ENCODE measurements at places on chromosomes 13 and 19.

GRCh38 chr19:48735031-48735615 is 5.3 kb downstream of the RASIP1 start:
- DNase-seq = no peak

GRCh38 chr19:3984584-3984907 is 717 bp downstream of the EEF2 start:
- DNase-seq = no peak

DNA sequence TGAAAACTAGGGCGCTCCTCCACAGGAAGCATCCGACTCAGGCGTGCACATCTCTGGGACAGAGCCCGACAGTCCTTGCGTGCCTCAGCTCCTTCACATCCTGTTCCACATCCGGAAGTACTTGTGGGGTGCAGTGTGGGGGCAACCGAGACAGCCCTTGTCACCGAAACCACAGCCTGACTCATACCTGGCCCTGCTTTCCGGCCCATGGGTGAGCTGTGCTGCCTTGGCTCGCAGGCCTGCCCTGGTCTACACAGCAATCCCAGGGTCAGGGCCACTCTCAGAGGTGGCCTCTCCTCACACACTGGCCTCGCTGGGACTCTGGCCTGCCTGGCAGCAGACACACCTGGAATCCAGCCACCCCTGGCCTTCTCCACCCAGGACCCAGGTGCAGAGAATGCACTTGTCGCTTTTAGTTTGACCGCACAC is 100.4 kb downstream of the STK24 start:
- no peak for DNase-seq

DNA sequence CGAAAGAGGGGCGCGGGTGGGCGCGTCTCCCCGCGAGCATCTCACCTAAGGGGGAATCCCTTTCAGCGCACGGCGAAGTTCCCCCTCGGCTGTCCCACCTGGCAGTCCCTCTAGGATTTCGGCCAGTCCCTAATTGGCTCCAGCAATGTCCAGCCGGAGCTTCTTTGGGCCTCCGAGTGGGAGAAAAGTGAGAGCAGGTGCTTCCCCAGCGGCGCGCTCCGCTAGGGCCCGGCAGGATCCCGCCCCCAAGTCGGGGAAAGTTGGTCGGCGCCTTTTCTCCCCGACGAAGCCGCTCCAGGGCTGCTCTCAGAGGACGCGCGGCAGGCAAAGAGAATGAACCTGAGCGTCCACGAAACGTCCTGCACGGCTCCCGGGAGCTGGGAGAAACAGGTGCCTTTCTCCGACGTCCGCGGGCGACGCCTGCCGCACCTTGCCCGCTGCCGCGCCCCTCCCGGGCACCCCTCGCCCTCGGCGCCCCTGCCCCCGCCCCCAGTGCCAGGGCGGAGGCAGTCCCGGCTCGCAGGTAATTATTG is 366 bp upstream of the KL start:
- DNase-seq = no peak

GRCh38 chr19:35257113-35257461 is 8.3 kb downstream of the LSR start:
- DNase-seq = no peak

DNA sequence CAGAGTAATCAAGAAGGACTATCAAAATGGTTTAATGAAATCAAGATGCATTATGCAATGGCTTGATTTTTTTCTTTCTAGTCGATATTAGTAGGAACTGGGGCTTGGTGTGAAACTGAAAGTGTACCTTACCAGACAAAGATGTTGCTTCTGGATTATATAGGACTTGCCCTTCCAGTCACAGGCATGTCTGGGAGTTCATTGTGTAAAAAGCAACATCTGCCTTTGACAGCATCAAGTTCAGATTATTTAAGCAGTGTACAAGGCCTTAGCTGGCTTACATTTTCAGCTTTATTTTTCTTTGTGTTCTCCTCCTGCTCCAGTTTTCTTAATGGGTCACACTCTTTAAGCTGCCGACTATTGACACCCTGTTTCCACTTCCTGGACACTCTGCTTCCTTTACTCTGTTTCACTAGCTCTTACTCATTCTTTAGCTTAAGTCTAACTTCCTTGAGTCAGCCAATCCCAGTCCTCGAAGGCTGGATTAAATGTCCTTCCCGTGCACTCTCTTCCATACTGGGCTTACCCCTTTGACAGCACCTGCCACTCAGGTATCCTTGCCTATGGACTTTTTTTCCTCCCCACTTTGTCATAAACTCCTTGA is 29.4 kb upstream of the OLFM4 start:
- no peak for DNase-seq

DNA sequence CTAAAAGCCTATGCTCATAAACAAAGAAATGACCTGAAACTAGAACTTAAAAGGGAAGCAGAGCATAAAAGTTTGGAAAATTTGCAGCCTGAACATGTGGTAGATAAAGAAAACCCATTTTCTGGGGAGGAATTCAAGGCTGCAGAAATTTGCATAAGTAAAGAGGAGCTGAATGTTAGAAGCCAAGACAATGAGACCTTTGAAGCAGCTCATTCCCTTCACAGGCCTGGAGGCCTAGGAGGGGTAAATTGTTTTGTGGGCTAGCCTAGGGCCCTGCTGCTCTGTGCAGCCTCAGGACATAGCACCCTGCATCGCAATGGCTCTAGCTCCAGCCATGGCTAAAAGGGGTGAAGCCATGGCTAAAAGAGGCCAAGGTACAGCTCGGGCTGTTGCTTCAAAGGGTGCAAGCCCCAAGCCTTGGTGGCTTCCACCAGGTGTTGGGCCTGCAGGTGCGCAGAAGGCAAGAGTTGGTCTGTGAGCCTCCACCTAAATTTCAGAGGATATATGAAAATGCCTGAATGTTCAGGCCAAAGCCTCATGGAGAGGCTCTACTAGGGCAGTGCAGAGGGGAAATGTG is 38.3 kb downstream of the ZIC2 start:
- DNase-seq = no peak

- no peak for DNase-seq
Measured at GRCh38 chr13:97285221-97285955, 63.3 kb downstream of the MBNL2 start.
